ENCODE measurements at places on chromosomes 12 and 14.

DNA sequence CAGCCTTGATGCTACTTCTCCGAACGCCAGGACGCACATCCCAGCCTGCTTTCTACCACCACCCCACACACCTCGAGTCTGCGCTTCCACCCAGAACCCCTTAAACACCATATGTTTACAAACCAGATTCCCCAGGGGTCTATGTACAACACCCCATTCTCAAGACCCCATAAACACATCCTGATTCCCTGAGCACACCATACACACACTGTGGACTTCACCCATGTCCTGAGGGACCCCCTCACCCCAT is 733 bp downstream of the TTC7B start:
- DNase-seq = no peak

GRCh38 chr12:98533723-98534251 is 18.4 kb downstream of the TMPO start:
- no peak for DNase-seq

DNA sequence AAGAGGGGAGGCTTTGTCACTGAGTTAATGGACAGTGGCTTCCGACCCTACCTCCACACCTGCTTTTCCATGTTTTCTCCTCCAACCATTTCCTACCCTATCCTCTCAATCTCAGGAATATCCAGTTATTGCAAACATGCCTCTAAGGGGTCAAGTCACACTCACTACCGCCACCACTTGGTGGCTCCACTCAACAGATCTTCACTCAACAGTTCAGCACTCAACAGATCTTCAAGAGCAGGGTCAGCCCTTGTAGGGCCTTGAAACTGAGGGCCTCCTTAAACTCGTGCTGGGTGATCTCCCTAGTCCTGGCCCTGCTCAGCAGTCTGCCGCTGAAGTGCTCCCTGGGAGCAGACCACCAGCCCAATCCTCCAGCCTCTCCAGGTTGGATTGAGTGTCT is 14.2 kb downstream of the ZNF641 start:
- no peak for DNase-seq

DNA sequence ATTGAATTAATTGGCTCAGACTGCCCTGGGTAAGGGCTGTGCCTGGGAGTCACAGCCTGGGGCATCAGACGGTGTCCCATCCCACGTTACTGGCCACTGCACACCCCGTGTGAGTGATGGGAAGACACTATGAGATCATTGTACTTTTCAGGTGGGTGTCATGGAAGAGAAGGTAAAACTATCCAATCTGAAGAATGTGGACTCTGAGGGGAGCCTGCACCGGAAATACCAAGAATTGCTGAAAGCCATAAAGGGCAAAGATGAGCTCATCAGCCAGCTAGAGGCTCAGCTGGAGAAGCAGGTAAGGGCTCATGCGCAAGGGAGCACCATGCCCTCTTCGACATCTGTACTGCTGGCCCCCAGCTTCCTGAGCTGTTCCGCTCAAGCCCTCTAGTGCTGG is 24.0 kb downstream of the PLEKHH1 start:
- no peak for DNase-seq

DNA sequence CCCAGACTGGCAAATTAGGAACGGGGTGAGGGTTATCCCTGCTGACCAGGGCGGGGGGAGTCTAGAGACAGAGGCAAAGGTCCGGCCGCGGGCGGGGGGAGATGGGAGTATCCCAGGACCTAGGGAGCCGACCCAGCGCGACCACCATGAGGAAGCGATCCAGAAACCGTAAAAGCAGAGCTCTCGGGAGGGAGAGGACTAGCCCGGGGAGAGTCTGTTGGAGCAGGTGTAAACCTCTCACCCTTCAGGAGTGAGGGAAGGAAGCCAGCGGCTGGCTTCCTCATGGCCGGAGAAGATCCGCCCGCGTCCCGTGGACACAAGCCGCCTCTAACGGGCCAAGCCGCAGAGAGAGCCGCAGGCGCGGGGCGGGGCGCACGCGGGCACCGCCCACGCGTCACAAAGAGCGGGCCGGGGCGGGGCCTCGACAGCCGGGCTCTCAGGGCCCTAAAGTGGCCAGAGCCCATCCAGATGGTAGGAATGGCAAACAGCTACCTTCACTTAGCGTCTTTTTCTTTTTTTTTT is at the start of gene ACRBP:
TSS of gene ACRBP (minus strand) at position 350 of the 522 bp plus-strand sequence. CDS start at position 284, 66 bp downstream.
- DNase-seq = peak; percentile 94

DNA sequence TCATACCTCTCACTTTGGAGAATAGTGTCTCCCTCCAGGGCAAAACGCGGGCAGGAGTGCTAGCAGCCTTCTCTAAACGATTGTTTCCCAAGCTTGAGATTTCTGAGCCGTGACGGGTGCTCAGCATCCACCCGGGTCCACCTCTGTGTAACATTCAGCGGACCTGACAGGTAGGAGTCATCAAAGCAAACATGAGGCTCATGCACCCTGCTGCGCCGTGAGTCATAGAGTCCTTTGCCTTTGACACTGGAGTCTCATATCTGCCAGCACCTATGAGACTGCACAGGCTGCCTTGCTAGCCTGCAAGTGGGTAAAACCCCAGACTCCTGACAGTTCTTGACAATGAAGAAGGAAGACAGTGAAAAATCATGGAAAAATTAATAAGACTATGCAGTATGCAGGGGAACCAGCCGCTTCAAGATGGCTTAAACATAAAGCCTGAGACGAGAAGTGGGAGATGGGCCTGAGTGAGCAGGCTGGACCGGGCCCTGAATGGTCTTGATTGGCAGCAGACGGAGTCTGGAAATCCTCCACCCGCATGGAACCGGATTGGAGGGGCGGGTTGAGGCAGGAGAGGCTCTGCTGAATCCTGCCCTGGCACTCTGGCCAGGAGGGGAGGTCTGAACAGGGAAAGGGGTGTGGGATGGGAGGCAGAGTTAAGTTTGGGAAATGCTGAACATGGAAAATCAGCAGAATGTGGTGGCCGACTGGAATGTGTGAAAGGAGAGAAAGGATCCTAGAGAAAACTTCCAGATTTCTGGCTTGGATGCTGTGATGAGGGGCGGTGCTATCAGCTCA is 54.2 kb downstream of the LGMN start:
- DNase-seq = peak; percentile 67

DNA sequence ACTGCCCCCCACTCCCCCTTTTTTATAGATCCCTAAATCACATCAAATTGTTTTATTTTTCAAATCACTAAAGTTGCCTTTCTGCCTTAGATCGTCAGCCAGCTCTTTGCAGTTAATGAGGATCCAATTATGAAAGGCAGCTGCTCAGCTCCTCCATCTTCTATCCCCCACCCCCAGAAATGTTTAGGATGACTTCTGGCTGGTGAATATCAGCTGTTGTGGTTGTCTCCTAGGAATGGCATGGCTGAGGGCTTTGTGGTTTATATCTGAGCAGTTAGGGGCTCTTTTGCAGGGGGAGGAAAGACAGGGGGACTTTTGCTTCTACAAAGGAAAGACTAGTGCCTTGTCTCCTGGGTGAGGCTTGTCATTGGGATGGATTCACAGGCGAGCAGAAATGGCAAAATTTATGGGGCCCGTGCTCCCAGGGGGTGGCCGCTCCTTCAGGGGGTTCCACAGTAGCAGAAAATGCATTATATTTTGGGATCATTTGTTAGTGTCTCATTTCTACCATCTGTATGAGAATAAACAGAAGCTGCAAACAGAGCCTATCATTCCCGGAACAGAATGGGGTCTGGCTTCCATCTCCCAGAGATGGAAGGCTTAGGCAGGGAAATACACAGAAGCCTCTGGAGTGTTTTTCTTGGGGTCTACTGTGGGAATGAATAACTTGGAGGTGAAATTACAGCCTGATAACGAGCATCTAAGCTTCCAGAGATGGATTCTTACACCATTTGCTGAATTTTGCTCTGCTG is 6.5 kb downstream of the JDP2 start:
- no peak for DNase-seq

DNA sequence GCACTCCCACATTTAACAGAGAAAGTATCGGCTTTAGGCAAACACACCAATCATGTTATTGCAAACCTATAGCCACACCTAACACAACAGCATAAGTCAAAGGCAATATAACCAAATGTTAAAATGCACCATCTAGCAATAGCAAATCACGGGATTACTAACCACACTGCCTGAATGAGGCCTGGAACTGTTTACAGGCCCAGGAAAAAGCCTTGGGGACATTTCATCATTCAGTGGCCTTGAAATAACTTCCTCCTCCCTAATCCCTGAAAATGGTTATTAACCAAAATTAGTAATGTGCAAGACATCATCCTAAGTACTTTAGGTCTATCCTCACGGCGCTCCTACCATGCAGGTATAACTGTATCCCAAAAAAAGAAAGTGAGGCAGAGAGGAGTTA is 2.3 kb downstream of the GALC start:
- DNase-seq = no peak

DNA sequence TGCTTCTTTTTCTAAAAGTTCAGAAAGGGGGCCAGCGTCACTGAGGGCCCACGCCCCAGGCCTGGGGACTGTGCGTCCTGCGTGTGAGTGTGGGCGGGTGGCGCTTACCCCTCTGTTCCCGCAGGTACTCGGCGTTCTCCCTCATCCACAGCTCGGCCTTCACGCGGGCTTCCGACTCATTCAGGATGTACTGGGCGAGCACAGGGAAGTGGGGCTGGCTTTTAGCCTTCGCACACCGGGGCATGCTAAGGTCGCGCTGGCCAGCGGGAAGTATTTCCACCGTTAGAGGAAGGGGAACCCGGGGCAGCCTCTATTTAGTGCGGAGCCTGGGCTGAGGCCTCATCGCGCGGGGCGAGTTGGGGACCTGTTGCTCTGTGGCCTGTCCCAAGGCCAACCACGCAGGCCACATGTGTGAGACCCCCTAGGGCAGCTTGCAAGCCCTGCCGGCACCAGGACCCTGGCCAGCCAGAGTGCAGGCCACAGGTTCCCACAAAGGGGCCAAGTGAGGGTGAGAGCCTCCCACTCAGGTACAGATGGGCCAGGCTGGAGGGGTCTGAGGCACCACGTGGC is 29.2 kb upstream of the BTBD6 start:
- no peak for DNase-seq

GRCh38 chr12:4987076-4988046 is 56.3 kb upstream of the KCNA5 start:
- DNase-seq = no peak

- DNase-seq = no peak
Observed at GRCh38 chr12:8860165-8860961, 37.9 kb downstream of the A2ML1 start.

DNA sequence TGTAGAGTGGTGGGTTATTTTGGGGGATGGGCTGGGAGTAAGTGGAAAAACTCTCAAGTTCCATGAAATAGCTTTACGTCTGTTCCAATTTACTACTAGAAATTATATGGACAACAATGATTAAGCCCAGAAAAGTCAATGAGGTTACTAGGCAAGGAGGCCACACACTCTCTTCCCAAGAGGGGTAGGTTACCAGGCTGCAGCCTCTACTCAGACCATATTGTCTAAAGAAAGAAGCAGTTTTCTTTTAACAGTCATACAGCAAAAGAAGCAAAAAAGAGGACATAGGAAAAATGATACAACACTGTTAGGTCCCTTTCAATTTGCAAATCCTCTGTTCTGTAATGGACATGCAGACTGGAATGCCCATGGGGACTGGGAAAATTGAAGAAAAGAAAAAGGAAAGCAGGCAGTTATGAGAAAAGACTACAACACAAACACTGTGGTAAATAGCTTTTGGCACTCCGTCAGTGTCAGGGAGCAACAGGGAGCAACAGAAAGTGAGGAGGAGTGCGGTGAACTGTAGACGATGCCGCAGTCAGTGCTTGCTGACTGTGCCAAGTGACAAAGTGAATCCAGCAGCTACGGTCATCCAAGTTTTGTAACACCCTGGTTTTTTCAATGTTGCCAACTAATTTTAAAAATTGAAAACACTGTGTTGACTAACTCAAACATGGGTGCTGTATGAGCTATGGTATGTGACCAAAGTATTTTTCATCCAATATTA is 39.8 kb upstream of the HMGA2 start:
- DNase-seq = no peak

GRCh38 chr12:62481843-62482540 is 15.4 kb downstream of the MON2 start:
- DNase-seq = no peak

GRCh38 chr12:75120311-75120711 is 89.3 kb downstream of the KCNC2 start:
- DNase-seq = no peak

DNA sequence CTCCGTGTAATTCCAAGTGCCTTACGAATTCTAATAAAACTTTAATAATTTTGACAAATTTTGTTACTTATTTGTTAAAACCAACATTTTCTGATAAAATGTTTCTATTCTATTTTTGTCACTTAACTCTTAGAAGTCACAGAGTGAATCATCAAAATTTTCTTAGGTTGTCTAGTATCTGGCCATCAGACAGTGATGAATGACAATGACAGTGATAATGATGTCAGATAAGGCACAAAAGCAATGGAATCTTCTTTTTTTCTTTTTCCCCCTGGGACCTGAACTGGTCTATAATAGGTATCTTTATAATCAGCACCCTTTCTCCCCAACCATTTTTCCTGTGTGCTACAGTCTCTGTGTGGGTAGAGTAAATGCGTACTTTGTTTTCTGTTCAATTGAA is 407.3 kb downstream of the SOX5 start:
- DNase-seq = no peak

DNA sequence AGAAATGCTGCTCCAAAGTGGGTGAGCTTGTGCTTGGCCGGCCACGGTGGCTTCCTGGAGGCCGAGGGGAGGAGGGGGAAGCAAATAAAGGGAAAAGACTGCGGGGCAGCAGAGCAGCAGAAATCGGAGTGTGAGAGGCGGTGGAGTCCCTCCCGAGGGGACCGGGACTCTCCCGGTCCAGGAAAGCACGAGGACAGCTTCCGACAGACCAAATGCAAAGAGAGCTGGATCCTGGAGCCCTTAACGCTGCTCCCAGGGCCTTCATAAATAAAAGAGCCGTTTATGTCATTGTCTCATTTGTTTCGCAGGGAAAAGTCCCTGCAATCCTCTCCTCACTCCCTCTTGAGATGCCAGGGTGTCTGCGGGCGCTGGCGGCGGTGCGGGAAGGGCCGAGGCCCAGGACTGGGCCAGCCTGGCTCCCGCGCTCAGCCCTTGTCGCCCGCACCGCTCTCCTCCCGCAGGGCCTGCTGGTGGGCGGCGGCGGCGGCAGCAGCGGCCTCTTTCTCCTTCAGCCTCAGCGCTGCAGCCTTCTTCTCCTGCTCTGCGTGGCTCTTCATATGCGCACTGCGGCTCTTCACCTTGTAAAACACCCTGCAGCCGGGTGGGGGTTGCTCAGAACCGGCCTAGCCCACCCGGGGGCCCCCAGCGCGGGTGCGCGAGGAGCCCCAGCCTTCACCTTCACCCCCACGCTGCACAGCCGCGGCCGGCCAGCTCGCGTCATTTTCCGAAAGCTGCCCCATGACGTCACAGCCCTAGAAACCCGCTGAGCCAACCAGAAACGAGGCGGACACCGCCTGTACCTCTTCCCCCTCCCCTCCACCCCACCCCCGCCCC is 4.5 kb upstream of the PNMA1 start:
- DNase-seq = peak; percentile 72

DNA sequence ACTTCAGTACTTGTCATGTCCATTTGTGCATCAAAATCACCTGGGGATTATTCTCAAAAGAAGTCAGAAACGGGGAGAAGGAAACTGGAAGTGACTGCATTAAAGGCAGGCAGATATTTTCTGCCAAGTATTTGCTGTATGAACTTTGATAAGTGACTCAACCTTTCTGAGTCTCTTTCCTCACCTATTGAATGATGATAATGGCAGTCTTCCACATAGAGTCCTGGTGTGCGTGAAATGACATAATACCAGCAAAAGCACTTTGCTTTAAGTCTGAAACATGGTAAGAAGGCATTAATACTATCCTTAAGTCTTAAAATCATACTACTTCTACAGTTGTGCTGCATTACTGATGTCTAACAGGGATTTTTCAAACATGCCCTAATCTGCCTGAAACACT is 278.5 kb downstream of the ADAMTS20 start:
- DNase-seq = no peak

Data from spleen (tissue), 13 donors.